ENCODE measurements at places on chromosomes 2 and 18.

GRCh38 chr18:36702401-36703013 is 126.3 kb downstream of the TPGS2 start:
- no peak for DNase-seq

GRCh38 chr2:203758841-203759689 is 52.6 kb downstream of the CD28 start:
- no peak for DNase-seq

GRCh38 chr18:24553571-24554285 is 93.3 kb downstream of the HRH4 start:
- DNase-seq = no peak

DNA sequence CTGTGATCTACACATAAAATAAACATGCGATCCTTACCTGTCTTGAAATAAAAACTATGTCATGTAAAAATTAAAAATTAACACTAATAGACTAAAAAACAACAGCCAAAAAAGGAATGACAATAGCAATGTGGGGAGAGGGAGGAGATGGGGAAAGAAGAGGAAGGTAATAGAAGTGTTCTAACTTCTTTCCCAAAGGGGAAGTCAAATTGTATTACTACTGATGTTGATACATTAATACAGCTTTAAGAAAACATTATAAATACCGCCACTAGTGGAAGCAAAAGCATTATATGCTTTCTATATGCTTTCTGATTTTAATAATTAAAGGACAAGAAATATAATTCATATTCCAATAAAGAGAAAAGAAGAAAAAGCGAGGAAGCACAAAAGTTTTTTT is 22.2 kb downstream of the ZNF516 start:
- no peak for DNase-seq

- peak; percentile 53 for DNase-seq
These were observed 295.1 kb downstream of the ASXL3 start for GRCh38 chr18:33873112-33873511.

GRCh38 chr18:6865251-6865650 is 135.7 kb downstream of the ARHGAP28 start:
- no peak for DNase-seq

DNA sequence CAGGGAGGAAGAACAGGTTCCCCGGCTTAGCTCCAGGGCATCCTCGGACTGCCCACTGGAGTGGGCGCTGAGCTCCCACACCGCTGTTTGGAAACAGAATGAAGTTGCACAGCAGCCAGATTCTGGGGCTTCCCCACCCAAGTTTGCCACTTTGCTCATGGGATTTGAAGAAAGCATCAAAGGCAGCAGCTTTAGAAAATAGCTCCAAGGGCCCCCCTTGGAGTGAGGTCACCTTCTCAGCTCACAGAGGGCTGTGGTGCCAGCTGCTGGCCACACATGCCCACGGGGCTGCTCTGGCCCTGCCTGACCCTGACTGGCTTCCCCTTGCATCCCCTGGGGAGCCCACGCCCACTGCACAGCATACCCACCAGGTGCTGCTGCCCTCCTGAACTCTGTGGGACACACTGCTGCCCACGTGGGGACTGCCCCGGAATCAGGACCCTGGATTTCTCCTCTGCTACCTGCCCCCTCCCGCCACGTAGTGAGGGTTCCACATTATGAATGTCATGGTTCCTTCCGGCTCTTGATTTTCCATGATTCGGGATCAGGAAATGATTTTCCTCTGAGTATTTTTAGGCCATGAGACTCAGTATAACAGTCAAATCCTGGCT is 70.3 kb downstream of the TGOLN2 start:
- peak; percentile 11 for DNase-seq

- peak; percentile 6 for DNase-seq
These were observed 12.7 kb upstream of the FZD5 start for GRCh38 chr2:207782238-207783030.

- DNase-seq = no peak
These were observed 83.8 kb upstream of the KLHL29 start for GRCh38 chr2:23301136-23301535.

DNA sequence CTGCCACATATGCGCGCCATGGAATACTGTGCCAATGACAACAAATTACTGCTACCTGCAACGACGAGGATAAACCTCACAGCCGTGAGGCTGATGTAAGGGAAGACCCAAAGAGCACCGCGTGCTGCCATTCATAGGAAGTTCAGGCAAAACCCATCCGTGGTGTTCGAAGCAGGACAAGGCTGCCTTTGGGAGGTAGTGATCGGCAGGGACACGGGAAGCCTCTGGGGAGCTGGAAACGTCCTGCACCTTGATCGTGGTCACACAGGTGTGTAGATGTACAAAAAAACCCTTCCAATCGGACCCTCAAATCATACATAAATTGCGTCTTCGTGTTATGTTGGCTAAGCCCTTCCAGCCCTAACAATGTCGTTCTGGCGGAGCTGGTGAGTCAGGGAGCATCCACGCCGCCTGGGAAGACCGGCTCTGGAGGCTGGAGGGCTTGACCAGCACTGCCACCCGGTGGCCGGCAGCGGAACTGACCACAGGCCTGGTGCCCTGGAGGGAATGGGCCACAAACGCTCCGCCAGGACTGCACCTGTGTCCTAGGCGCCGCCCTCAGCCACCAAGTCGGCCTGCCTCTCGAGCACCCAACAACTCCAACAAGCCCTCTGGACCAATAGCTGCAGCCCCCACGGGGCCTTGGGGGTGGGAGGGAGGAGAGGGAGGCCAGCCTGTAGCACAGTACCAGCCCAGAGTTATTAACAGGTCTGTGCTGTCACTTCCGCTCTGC is 4.1 kb upstream of the NEURL3 start:
- DNase-seq = peak; percentile 83

DNA sequence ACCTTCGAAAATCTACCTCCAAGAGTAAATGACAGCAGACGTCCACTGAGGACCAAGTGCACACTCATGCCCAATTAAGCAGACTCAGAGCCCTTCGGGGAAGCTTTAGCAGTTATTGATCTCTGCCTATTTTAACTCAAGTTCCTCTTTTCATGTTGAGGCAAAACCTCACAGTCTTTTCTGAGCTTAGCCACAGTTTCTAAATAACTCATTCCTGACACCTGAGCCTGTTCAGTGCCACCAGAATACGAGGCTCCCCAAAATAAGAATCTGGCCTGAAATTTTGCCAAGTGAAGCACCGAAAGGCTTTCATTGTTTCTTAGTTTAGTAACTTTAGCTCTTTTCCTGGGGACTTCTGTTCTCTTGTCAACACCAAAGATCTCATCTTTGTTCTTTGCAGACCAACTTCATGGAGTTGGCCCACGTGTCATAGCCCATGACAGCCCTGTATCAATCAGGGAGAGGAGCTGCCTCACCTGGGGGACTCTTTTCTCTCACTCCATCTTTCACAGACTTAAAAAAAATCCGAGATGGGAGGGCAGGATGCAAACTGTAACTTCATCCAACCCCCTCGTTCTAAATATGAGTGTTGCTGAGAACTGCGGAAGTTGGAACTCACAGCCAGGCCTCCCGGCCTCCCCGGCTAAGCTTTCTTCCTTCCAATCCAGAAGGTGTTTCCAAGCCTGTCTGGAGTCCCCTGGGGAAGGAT is 22.2 kb downstream of the INPP5D start:
- no peak for DNase-seq

GRCh38 chr18:26634631-26635030 is 86.3 kb upstream of the KCTD1 start:
- no peak for DNase-seq

- DNase-seq = no peak
These were observed 29.8 kb downstream of the TSPYL6 start for GRCh38 chr2:54226260-54226659.

GRCh38 chr2:157460897-157461296 is 17.0 kb upstream of the CYTIP start:
- DNase-seq = no peak

DNA sequence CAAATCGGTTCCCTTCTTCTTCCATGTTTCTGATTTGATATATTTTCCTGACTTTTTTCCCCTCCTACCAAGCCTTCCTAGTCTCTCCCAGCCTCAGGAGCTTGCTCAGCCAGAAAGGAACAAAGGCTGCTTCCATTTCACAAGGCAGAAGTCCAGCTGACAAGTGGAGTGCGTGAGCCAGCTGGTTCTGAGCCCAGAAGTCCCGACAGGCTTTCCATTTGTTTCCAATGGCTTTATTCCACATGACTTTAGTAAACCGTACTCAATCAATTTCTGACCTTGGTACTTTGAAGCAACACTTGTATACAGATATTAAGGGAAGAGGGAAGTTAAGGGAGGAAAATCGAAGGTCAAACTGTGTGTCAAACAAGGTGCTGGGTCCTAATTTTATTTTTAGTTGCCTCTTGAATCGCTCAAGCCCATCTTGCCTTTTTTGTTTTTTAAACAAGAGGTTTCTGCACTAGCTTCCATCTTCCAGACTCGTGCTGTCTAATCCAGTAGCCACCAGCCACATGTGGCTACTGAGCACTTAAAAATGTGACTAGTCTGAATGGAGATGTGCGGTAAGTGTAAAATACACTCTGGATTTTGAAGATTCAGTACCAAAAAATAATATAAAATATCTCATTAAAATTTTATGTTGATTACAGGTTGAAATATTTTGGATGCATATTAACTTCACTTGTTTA is 36.2 kb downstream of the WIPF1 start:
- no peak for DNase-seq

GRCh38 chr2:240433973-240434727 is 1.3 kb upstream of the GPC1 start:
- DNase-seq = no peak

DNA sequence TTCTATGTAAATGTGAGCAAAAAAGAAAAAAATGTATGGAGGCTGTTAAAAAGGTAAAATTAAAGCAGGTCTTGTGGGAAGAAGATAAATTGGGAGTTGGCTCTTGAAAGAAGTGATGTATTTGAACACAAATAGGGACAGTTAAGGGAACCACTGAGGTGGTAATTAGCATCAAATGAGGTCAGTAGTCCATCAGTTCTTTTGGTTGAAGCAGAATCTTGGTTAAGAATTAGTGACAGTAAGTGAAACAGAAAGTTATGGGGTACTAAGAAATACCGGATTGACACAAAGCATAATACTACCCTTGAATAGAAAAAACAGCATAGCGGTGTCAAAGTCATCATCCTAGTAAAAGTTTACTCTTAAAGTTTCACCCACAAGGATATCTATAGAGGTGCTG is 352.6 kb upstream of the VRK2 start:
- DNase-seq = no peak

DNA sequence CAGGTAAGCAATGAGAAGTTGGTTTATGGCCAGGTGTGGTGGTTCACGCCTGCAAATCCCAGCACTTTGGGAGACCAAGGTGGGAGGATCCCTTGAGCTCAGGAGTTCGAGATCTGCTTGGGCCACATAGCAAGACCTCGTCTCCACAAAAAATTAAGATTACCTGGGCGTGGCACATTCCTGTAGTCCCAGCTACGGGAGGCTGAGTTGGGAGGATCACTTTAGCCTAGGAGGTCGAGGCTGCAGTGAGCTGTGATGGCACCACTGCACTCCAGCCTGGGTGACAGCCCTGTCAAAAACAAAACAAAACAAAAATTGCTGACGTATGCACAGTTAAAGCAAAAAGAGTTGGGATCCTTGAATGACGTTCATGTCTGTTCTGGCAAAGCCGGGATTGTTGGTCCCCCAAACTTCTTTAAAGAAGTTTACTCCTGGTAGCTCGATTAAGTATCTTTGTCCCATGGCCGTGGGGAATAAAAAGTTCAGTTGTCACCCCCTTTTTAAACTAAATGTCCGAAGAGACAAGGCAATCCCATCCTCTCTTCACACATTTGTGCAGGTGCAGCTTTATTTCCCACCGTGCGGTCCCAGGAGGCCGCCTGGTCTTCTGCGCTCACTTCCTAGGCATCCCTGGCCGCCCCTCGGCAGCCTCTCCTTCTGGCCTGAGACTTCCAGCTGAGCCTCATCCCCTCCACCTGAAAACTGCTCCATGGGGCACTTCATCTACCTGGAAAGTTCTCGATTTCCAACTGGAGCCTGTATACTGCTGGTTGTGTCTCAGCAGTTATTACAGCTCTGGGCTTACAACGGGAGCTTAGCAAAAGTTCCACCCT is 762 bp upstream of the SPOPL start:
- peak; percentile 71 for DNase-seq

DNA sequence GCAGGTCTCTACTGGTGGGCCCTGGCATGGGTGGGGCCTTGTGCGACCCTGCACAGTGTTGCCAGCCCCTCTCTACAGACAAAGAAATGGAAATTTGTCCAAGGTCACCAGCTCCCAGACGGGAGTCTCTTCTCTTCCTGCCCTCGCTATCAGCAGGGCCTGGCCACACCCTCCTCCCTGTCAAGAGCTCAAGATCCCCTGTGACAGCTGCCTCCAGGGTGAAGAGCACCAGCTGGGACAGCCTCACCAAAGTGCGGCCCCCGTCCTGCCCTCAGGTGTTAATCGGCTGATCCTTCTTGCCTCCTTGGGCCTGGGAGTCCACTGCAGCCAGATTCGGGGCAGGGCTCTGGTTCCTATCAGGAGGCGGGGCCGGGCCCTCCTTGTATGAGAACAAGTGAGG is 259.1 kb downstream of the TWIST2 start:
- no peak for DNase-seq

- no peak for DNase-seq
These were observed 6.3 kb upstream of the SFT2D3 start for GRCh38 chr2:127694986-127695385.

DNA sequence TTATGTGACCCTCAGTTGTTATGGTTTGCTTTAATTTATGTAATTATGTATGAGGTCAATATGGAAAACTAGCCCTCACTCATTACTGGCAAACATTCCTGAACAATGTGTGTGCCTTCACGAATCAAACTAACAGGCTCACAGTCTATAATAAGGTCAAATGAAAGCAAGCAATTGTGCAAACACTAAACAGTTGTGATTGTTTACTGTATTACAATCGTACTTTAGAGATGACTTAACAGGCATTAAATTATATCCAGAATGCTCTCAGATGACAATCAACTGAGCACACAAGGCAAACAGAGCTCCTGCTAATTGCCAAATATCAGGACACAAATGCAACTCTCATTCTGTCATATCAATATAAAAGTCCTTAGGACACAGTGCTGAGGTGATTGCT is 29.5 kb downstream of the COL5A2 start:
- peak; percentile 15 for DNase-seq

DNA sequence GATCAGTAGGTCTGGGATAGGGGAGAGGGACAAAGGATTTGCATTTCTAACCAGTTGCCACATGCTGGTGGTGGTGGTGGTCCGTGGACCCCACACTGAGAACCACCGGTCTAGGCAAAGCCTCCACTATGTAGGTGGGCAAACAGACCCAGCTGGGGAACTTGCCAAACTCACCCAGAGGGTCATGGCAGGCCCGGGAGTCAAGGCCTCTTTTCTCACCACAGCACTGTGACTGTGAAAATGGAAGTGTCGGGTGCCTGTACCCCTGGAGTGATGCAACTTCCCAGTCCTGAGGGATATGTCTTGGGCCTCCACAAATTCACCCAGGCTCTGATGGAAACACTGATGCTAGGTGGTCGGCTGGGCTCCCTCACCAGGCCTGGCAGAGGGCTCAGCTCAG is 101.2 kb upstream of the SMAD2 start:
- DNase-seq = no peak

- DNase-seq = peak; percentile 74
These were observed 534 bp upstream of the SOCS6 start for GRCh38 chr18:70288171-70288850.

DNA sequence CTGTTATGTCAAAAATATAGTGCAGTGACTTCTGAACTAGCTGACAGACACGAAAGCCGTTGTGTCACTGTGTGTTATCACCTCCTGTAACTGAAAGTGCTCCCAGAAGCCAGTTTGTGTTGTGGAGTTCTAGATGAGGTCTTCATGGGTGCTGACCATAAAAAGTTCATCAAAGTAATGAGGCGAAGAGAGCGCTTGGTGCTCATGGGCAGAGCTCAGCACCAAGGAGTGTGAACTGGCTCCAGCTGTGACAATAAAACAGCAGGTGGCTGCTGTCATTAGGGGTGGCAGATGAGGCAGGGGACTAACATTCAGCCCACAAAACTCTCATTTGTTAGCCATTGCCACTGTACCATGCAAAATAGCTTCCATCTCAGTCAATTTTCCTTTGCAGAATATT is 151.1 kb downstream of the ZNF407 start:
- peak; percentile 85 for DNase-seq
